RPMI8226 (cell line): ENCODE measurements at places on chromosomes 3 and 15.
A peak's percentile ranks its signal among the peaks of the same experiment; 100 is the strongest.

GRCh38 chr3:151285940-151286339 is 7.6 kb upstream of the P2RY14 start:
- DNase-seq: no peak

DNA sequence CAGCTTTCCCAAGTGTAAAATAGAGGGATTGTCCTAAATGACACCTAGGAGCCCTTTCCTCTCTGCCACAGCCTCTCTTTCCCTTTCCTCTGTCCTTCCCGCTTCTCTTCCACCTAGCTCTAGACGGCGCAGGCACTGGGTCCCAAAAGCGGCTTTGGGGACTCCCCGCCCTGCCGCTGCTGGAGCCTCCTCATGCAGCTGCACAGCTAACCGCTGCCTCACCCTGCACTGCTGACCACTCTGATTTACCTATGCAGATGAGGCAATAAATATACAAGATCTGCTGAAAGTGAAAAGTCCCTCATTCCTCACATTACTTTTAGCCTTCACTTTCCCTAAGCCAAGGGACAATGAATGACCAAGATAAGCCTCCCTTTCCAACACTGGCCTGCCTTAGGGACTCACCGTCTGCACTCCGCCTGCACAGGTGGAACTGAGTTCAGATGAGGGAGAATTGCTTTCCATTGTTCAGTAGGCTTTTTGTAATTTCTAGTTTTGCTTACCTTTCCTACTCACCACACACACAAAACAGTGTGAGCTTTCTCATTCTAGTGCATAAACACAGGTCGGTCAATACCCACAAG is 197.5 kb upstream of the BCL6 start:
- no peak for DNase-seq

DNA sequence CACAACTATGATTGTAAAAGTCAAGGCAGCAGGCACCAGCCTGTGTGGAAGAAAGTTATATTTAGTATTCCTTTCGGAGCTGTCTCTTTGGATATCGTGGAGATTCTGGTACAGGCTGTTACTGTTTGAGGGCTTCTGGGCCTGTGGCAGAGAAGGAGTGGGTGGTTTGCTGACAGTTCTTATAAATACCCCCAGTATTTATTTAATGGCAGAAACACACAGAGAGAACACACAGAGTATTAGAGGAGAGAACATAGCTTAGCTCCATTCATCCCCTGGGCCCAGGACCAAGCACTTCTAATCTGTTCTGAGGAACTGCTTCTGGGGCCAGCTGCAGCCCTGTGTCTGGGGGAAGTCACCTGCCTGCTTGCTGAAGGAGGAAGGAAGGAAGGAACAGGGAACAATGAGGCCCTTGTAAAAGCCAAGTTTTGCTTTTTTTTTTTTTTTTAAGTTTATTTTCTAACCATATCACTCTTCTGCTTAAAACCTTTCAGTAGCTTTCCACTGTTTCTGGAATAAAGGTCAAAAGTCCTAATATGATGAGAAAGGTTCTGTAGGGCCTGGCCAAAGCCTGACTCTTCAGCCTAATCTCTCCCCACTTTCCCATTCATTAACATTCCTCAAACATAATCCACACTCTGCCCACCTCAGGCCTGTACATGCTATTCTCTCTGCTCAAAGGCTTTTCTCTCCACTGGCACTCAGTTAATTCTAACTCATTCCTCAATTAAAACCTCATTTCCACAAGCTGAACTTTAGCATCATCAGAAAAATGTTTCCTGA is 11.8 kb upstream of the PP2D1 start:
- DNase-seq: no peak

- peak; percentile 97 for DNase-seq
Measured at GRCh38 chr3:129576514-129577352, 29.7 kb downstream of the PLXND1 start.

- DNase-seq: no peak
Measured at GRCh38 chr3:12963231-12963896, 109.9 kb downstream of the IQSEC1 start.

- peak; percentile 25 for DNase-seq
Measured at GRCh38 chr3:189710620-189711402, 79.6 kb downstream of the TP63 start.
